Stimulated activated CD4-positive, alpha-beta T cell treated with anti-CD3 and anti-CD28 coated beads, Interleukin-2, amount 100 ng/mL, for 24 hours (primary cell): ENCODE measurements at places on chromosomes 11 and 22.

DNA sequence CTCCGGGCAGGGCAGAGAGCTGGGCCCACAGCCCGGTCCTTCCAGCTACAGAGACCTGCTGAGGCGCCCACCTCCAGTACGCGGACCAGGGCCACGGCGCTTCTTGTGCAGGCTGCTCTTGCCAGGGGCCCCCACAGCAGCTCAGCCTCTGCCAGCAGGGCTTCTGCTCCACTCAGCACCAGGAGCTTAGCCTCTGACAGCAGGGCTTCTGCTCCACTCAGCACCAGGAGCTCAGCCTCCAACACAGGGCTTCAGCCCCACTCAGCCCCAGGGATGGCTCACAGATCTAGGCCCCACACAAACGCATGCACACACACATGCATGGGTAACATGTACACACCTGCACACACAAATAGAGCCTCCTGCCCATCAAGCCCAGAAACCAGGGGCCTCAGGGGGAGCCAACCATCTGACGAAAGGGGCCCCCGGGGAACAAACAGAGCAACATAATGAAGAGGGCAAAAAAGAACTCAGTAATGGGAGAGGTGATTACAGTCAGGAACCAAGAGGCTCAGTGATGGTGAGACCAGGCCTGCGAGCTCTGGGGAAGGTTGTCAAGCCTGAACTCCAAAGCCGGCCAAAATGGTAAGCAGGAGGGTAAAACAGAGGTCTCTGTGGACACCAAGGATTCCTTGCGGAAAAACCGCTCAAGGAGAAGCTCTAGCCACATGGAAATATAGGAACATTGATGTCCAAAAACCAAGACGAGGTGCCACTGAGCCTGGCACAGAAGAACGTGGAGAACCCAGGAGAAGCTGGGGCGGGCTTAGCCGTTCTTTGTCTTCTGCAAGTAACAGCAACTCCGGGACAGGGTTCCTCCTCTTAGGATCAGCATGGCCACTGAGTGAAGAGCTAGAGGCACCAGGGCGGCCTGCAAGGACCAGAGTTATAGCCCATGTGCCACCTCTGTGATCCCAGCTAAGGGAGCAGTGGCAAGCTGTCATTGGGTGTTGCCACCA lies 46.5 kb downstream of the GNB1L start:
- DNase-seq = no peak

DNA sequence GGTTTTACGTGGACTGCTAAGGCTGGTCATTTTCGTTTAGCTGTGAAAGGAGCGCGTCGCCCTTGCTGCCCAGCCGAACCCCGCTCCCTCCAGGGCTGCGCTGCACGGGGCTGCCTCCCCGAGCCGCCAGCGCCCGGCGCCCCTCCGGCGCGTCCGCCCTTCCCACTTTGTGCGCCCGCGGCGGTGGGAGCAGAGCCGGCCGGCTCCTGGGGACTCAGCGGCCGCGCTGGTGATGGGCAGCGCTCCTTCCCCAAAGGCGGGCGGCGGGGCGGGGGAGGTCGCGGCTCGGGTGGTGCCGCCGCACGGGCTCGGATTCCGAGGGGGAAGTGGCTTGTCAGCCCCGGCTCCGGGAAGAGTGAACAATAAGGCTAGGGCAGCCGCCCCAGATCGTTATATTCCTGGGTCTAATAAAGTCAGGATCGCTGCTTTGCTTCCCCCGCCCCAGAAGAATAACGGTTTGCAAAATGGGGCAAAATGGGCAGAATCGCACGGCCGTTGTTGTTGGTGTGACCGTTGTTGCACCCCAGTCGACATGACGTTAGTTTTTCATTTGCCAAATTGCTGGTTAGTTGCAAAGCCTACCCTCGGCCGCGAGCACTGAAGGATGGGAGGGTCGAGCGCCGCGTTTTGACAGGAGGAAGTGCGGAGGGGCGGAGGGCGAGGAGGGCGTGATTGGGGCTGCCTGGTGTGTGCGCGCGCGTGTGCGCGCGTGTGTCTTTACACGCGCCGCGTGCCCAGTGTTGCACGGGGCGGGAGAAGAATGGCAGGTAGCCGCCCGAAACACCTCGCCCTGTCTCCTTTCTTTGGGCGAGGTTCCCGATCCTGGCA lies 745 bp downstream of the NCAM1 start:
- no peak for DNase-seq

DNA sequence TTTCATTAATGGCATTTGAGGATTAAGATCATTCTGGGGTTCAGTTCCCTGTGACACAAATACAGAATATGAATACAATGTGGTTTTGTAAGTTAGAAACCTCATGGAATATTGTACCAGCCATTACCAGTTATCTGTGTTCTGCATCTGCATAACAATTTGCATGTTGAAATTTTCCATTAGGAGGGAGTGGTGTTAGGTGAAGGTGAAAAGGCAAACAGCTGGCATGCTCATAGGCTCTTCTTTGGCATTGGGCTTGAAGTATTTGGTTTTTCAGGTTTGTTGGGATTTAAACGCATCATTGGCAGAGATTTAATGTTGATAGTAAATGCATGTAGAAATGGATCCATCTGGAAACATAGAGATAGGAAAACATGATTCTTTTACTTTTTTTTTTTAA lies 18.6 kb downstream of the RTN3 start:
- DNase-seq = no peak

DNA sequence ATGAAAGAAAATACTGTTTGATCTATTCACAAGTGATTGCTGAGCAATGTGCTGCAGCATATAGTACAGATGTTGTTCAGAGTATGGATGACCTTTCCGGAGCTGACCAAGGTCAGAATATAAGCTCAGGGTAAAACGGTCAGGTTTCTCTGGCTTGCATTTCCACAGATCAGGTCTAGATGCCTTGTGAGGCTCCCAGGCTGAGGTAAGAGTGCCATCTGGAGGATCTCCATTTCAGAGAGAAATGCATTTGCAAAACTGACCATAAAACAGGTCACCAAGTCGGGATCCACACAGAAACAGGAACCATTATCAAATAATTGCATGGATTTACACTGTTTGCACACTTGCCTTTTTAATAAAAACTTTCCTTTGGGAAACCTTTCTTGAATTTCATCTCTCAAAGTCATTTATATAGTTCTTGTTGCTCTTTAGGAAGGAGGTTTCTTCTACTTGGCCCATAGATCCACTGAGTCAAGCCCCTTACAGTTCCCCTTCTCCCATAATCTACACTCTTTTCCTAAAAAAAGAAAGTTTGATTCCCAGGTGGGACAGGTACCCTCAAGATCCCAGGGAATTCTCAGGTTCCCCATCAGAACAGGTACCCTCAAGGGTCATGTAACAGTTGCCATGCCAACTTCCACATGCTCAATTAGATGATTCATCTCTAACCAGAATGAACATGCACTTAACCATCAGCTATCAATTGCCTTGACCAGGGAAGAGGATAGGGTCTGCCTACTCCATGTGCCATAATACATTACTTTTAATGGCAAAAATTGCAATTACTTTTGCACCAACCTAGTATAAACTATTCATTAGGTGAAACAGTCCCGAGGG lies 25.0 kb upstream of the TMPRSS5 start:
- DNase-seq = no peak

DNA sequence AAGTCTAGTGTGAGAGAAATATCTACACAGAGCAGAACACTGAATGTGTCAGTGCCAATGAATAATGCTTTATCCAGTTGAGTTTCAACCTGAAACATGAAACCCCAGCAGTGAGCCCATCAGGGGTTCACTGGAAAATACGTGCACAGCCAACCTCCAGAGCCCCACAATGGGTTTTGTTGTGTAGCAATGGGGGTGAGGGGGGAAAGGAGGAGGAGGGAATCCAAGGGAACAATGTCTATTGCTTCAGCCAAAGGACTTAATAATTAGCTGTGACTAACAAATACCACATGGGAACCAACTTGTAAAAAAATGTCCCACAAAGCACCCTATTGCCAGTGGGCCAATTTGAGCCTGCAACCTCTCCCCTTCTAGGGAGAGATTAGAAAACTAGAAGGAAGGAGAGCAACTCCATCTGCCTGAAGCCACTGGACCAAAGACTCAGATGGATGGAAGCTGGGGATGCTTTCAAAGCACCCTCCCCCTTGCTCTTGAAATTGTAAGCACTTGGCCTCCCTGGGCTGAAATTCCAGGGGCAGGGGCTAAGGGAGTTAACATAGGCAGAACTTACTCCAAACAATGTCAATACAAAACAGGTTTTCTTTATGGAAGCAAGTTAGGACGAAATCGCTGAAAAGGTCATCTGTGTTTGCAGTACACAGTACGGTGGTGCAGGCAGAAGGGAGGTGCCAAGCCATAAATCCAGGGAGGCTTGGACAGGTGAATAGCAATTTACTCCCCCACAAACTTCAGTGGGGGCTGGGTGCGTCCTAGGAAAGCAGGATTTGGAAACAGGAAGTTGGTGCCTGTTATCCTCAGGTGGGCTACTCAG lies 99.8 kb downstream of the ARL14EP start:
- no peak for DNase-seq

GRCh38 chr11:18721561-18722292 lies 4.3 kb downstream of the IGSF22 start:
- DNase-seq = peak; percentile 61

DNA sequence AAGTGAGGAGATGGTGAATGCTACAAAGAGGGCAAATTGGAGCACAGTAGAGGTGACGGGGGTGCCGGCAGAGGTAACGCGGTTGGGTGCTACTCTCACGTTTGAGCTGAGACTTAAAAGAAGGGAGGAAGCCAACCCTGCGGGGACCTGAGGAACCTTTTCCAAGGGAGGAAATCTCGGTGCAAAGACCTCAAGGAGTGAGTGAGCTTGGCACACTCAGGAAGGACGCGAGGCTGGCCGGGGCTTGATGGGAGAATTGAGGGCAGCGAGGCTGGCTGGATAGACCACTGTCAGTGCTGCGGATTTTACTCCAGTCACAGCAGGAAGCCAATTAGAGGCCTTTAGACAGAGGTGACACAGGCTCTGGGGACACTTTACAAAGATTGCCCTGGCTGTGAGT lies 25.0 kb downstream of the TSKU start:
- DNase-seq = no peak

DNA sequence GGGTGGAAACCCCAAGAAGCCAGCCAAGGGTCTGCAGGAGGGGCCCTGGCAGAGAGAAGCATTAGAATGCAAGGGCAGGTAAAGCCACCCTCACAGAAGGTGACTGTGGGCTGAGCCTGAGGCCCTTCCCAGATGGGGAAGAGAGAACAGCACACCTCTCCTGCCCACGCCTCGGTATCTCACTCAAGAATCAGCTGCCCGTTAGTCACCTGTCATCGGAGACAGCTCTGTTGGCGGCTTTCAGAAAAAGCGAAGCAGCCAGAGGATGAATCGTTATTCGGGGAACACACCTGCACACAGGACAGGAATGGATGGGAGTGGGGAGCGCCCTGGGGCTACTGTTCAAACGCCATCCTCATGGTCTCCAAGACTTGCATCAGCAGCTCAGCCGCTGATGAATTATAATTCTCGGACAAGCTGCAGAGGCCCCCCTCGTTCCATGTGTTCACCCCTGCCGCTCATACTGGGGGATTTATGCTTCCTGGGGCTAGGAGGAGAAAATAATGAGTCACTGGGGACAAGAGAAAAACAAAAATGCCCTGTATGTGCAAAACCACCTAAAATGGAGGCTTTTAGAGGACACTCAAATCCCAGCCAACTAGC lies 21.6 kb upstream of the TMA7B start:
- DNase-seq = peak; percentile 66

DNA sequence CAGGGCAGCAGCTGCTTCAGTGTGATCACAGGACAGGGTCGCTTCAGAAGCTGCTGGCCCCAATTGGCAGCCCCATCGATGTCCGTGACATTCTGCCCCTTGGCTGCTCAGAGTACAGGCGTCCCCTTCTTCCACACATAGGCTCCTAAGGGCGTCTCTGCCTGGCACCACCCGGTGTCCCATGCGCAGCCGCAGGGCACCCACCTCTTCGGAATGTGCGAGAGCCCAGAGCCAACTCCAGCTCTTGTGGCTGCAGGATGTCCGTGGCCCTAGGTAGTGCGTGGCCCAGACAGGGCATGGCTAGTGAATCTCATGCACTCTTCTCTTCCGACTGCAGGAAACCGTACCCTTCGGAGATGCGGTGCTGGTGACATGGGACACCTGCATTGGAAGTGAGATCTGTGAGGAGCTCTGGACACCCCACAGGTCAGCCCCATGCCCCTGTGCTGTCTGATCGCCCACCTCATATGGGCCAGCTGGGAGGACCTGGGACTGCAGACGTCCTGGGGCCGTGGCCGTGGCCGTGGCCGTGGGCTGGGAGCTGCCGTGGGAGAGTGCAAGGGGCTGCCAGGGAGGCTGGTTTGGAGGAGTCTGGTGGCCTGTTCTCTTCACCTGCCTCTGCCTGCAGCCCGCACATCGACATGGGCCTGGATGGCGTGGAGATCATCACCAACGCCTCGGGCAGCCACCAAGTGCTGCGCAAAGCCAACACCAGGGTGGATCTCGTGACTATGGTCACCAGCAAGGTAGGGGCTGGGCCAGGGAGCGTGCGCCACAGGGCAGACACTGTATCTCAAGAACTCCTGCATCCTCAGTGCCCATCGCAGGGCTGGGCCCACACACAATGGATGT lies 20.2 kb downstream of the NADSYN1 start:
- DNase-seq = no peak
